ENCODE measurements at places on chromosomes 7 and 10.

DNA sequence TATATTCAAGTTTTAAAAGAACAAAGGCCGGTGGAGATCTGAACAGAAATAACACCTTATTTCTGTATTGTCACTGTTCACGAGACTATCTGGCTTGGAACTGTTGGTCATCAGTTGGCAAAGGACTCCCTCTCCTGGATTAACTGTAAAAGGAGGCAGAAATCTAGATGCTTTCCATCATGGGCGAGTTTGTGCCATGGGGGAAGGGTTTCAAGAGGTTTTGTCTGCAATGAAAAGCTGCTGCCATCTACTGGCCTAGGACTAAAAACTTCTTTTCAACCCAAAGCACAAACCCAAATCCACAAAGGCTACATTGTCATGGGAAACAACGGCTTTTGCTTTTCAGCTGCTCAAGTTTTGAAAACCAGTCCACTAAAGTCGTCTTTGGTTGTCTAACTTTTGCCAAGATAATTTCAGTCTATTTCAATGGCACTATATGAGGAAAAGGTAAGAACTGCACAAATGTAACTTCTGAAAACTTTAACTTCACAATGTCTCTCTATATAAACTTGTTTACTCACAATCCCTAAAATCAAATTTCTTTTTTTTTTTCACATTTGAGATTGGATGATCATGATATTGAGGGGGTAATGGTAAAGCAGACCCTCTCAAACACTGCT is 196.8 kb downstream of the SKAP2 start:
- no peak for DNase-seq

DNA sequence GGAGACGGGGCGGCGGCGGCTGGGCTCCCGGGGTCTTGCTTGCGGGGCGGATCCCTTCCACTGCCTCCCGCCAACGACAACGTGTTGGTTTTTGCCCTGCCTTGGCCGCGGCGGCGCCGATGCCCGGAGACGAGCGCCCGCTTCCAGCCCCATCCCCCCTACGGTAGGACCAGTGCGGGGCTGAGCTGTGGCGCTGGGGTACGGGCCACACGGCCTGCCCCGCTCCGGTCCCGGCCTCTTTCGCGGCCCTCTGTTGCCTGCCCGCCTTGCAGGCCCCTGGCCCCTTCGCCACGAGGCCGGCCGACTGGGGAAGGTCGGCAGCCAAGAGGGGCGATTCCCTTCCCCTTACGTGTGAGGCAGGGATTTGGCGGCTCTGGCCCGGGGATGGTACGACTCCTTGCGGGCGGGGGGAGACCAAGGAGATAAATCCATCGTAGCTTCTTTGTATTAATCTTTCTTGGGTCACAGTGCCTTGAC is 488 bp downstream of the EIF4H start:
- DNase-seq: peak; percentile 20

- DNase-seq: no peak
Measured at GRCh38 chr10:71471957-71472365, 75.2 kb downstream of the CDH23 start.

GRCh38 chr10:61378865-61379264 is 74.3 kb downstream of the TMEM26 start:
- DNase-seq: no peak

DNA sequence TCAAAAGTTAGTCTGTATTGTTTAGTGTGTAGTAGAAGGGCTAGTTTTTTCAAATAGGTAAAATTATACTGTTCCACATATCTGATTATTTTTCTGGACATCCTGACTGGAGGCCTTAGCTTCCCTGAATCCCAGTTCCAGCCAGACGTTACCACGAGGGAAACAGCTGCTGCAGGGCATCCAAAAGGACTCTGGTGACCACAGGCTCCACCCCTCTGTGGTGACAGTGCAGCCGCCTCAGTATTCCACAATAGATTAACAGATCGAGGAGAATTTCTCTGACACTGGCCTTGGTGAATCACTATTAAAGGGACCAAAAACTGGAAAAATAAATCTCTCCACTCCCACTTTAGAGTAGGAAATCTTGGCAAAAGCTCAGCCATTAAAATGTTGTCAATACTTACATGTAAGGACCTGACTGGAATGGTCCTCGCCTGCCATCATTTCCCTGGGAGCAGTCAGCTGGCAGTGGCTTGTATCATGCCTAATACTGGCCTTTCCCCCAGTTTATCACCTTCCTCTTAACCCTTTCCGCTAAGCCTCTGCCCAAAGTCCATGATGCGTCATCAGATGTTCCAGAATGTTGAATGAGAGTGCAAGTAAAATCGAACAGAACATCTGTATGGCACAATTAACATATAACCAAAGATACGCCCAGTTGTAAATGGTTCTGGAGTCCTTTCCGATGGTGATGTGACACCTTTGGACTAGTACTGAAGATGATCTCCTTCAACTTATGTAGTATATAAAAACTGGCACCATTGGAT is 31.6 kb downstream of the ENO4 start:
- DNase-seq: no peak

- DNase-seq: no peak
Measured at GRCh38 chr10:1559761-1560160, 177.6 kb downstream of the ADARB2 start.

Measured in stimulated activated CD8-positive, alpha-beta memory T cell treated with anti-CD3 and anti-CD28 coated beads, Interleukin-12 subunit alpha, Interleukin-12 subunit beta, amount 100 ng/mL, for 4 hours (primary cell).